ENCODE measurements at places on chromosomes 7 and 10.

DNA sequence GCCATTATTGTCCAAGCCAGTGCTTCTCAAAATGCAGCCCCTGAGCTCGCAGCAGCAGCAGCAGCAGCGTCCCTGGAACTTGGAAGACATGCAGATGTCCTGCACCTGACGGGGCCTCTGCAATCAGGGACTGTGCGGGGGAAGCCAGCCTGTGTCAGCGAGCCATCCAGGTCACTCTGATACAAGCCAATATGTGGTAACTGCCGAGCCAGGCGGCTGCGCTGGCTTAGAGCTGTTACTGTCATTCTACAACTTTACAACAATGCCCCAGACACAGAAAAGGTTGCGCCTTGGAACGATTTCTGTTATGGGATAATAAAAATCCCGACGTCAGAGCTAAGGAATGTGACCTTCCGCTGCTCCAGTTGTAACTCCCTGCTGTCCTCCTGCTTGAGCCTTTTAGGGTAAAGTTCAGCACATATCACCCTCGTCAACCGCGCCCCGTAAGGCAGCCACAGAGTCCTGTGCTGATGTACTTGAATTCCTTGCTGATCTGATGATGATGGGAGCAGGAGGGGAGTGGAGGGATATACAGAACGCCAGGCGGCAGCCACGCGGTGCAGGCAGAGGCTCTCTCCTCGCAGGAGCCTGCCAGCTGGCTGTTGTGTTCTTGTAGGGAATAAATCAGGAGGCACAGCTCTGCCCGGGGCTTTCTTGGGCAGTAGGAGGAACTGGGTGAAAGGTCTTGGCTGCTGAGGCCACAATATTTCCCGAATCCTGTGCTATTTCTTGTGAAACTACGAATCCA lies 20.0 kb upstream of the CRYGN start:
- no peak for DNase-seq

DNA sequence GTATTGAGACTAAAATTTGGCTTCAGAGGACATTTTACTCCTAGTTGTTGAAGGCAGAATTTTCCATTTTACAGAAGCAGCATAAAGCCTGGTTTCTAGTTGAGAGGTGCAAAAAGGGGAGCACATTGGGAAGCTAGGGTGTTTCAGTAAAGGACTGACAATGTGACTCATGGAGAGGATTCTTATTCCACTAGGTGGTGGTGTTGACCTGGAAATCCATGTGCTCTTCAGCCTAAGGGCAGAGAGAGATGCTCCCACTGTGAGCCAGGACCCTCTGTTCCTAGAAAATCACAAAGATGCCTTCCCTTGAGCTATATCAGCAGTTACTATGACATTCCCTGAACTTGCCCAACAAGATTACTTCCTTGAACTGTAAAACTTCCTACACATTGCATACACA lies 687.8 kb downstream of the IPMK start:
- DNase-seq = no peak

DNA sequence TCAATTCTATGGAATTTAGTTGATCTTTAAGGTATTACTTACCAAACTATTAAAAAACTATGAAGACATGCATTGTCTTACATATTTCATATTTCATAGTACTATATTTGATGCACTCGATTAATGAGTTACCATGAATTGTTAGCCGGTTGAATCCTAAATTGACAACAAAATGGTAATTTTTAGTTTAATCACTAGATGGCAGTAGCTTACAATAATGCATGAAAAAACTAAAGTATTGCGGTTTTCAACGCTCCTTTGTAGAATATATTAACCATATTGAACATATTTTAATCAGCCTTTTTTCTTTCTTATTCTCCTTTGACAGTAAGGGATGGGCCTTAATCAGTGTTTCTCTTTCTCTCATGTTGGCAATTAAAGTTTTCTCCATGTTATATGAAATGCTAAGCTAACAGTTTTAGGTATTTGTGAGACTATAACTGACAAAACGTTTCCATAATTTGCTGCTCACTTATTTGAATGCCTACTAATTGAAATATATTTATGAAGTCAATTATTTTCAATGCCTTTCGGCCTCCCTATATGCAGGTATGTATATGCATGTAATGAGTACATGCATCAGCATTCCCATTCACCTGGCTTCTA lies 48.5 kb upstream of the ARL4A start:
- DNase-seq = no peak

GRCh38 chr10:130463876-130464364 lies 327.7 kb downstream of the GLRX3 start:
- DNase-seq = no peak

GRCh38 chr7:145644426-145645134 lies 472.0 kb upstream of the CNTNAP2 start:
- no peak for DNase-seq

GRCh38 chr7:73429622-73430505 lies 3.7 kb upstream of the FZD9 start:
- DNase-seq = no peak

GRCh38 chr7:101397243-101397642 lies 34.6 kb downstream of the COL26A1 start:
- no peak for DNase-seq

- DNase-seq = no peak
Observed at GRCh38 chr10:1241322-1241890, 185.2 kb downstream of the WDR37 start.

DNA sequence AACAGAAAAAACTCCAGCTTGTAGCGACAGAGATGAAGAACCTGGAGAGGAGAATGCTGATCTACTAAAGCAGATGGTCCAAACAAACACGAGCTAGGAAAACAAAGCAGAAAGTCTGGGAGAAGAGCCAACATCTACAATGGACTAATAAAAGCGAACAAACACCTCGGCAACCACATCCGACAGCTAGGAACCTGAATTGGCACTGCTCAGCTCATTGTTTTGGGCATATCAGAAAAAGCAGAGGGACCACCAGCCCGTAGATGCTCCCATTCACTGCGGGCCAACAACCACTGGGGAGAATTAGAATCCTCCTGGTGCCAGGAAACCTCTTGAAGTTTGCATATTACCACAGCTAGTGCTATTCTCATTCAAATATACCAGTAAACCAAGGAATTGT lies 204.7 kb downstream of the NXPH1 start:
- DNase-seq = no peak

DNA sequence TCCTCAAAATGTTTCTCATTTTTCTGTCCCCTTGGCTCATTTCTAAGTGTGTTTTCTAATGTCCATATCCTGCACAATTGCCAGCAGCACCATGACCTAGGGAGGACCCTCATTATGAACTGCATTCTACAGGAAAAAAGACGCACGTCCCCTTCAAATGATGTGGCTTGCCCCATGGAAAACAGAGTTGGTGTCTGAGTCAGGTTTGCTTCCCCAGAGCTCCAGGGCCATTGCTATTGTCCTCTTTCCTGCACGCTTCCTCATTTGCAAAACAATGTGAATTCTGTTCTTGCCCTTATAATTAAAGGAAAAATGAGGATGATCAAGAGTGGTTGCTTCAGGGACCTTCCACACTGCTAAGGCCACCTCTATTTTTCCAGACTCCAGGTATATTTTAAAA lies 14.7 kb upstream of the ASB4 start:
- DNase-seq = no peak

DNA sequence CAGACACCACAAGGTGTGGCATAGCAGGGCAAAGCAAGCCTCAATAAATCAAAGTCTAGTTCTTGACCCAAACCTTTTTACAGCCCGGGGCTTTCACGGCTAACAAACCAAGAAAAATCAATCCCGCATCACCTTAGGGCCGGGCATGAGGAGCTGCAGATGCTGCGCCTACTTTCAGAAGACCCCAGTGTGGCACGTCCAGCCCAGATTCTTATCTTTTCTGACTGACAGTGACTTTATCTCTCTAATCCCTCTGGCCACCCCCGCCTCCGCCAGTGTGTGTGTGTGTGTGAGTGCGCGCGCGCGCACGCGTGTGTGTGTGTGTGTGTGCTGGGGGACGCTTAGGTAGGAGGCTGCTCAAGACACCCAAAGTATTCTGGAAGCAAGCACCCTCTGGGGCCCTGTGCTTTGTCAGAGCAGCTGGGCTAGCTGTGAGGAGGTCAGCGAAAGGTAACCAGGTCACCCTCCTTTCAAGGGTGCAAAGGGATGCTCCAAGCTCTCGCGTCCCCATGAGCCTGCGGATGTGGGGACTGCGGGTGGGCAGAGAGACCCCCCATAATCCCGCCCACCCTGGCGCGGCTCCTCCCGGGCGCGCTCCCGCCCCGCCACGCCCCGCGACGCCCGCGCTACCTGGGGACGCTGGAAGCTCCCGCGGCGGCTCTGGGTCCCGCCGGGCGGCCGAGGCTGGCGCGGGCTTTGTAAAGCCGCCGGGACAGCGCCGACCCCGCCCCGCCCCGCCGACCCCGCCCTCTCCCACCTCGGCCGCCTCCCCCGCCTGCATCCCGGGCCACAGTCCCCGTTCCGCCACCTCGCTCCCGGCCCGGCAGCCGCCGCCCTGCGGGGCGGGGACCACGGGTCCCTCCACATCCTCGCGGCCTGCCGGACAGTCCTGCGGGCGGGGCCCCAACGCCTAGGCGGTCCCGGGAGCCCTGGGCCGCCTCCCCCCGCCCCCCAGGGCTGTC lies 57.1 kb upstream of the RHOBTB1 start:
- DNase-seq = no peak

- no peak for DNase-seq
Observed at GRCh38 chr7:142968229-142968628, 6.1 kb upstream of the KEL start.

GRCh38 chr10:29608062-29608461 lies 26.7 kb downstream of the SVIL start:
- DNase-seq = no peak

- no peak for DNase-seq
Observed at GRCh38 chr10:200405-200804, 65.2 kb downstream of the ZMYND11 start.

DNA sequence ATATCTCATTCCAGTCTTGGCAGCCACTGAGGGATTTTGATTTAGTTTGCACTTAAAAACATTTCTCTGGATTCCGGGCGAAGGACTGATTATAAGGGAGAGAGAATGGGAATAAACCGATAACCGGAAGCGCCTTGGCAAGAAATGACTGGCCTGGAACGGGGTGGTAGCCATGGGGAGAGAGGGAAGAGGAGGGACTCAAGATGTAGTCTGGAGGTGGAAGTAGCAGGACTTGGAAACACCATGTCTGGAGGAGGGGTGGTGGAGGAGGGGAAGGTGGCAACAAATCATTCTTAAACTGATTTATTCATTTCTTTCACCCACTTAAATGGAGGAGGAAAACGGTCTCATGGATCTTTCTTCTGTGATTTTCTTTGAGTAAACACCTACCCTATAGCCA lies 238.1 kb downstream of the REEP3 start:
- no peak for DNase-seq

DNA sequence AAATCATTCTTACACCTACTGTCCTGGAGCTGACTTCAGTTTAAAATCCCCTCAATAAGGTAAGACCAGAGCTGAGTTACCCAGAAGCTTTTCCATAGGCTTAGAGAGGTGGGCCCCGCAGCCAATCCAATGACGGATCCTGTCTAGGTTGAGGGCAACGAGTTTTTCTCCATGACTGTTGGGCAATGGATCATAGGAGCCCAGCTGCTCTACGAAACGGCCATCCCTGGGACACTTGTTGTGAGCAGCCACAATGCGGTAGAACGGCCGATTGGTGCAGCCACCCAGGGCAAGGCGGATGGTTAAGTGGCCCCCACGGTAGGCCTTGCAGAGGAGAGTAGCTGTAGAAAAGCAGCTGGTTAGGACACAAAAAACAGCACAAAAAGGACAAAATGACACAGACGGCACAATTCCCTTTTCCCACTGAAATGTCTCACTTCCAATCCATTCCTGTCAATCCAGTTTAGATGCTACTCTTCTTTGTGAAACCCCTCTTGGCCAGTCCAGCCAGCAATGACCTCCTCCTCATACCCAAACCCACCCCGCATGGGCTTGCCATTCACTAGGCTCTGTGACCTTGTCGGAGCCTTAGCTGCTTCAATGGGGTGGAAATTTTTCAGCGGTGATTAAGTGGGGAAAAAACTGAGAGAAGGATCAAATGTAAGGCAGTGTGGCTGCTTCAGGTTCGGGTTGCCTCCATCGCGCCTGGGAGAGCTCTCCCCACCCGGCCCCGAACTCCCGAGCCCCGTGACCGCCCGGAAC lies 580 bp downstream of the MRPS16 start:
- DNase-seq = no peak

- DNase-seq = no peak
Observed at GRCh38 chr10:71714031-71714410, 5.6 kb downstream of the C10orf105 start.

- DNase-seq = no peak
Observed at GRCh38 chr10:60892571-60892970, 51.4 kb downstream of the RHOBTB1 start.

GRCh38 chr10:32180390-32181280 lies 124.4 kb upstream of the KIF5B start:
- no peak for DNase-seq

- DNase-seq = no peak
Observed at GRCh38 chr7:137296576-137296975, 47.0 kb downstream of the PTN start.

- no peak for DNase-seq
Observed at GRCh38 chr7:69457595-69458504, 140.4 kb upstream of the AUTS2 start.

DNA sequence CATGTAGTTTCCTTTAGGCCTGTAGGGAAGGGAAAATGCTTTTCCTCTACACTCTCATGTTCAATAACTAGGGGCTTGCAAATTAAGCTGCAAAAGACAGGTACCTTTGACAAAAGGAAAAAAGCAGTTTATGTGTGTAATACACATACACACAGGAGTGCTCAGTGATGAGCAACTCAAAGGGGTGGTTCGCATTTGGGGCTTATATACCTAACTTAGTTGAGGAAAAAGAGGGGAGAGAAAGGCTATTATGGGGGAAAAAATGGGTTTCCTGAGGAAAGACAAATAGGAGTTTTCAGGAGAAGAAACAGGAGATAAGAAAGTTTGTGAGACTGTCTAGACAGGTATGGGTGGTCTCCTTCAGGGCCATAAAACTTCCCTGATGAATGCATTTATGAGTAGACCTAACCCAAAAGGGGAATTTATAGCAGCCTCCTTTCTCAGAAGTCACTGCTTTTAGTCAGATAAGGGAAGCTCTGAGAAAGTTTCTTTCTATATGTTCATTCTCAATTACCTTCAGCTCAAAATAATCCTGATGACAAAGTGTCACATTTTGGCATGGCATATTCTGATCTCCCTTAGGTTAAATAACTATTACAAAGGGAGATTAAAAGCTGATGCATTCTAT lies 55.2 kb upstream of the EZH2 start:
- DNase-seq = no peak

DNA sequence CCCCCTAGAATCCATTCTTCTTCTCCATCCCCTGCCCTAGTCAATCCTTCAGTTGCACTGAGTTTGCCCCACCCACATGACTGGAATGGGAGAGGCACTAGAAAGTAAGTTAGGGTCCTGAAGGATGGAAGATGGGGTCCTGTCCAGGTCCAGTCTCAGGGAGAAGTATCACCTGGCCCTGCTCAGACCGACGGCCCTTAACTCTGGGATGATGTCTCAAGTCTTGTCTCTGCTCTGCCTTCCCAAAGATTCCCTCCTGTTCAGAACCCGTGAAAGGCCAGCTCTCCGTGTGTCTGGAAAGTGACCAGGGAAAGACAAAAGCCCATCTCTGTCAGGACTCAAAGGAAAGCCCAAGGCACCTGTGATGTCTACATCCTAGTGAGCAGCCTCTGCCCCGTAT lies 88.8 kb downstream of the OAT start:
- DNase-seq = no peak

GRCh38 chr7:150429699-150430098 lies 20.7 kb upstream of the GIMAP8 start:
- DNase-seq = no peak

GRCh38 chr7:111229181-111229740 lies 138.3 kb downstream of the LRRN3 start:
- no peak for DNase-seq

- peak; percentile 37 for DNase-seq
Observed at GRCh38 chr10:124063750-124064603, 29.4 kb downstream of the CHST15 start.

GRCh38 chr10:5983774-5984173 lies 6.4 kb upstream of the IL15RA start:
- DNase-seq = no peak

All from CD4-positive, alpha-beta T cell treated with Interleukin-15 for 1 hour (primary cell).